ENCODE measurements at places on chromosomes 11 and 22. TPM values are rescaled to one million over a fixed set of nuclear protein-coding genes. Genes with fewer than 3 reads are reported as not detected.

GRCh38 chr11:79097246-79097875, 343.5 kb downstream of the TENM4 start:
- DNase-seq: peak; percentile 55
- H3K36me3 ChIP-seq: no peaks in the 10 kb centered on the region
- H3K27me3 ChIP-seq: no peaks in the 10 kb centered on the region

DNA sequence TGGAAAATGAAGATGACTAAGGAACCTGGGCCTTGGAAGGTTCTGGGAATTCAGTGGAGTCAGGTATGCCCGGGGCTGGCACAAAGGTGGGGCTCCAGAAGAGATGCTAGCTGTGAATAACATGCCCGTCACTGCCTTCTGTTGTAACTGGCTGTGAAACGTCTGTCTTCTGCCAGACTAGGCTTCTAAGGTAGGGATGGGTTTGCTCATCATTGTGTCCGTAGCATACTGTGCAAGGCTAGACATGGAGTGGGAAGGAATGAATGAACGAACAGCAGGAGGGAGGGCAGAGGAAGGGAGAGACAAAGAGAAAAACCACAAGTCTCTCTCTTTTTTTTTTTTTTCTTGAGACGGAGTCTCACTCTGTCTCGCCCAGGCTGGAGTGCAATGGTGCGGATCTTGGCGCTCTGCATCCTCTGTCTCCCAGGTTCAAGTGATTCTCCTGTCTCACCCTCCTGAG, 327.4 kb downstream of the MN1 start:
- peak; percentile 92 for DNase-seq
- peak overlapping the region; percentile 57 for H3K4me3 ChIP-seq
- H3K36me3 ChIP-seq: peaks cover 4% of the 10 kb centered on the region
- H3K27ac ChIP-seq: peak overlapping the region; percentile 94

GRCh38 chr22:20725987-20726558, 47.8 kb upstream of the SERPIND1 start:
- no peak for DNase-seq
- H3K4me1 ChIP-seq: no peaks in the 10 kb centered on the region
- H3K27ac ChIP-seq: no peak overlapping the region
- peaks cover 37% of the 10 kb centered on the region for H3K36me3 ChIP-seq
- no peaks in the 10 kb centered on the region for H3K27me3 ChIP-seq
- H3K4me3 ChIP-seq: no peak overlapping the region

DNA sequence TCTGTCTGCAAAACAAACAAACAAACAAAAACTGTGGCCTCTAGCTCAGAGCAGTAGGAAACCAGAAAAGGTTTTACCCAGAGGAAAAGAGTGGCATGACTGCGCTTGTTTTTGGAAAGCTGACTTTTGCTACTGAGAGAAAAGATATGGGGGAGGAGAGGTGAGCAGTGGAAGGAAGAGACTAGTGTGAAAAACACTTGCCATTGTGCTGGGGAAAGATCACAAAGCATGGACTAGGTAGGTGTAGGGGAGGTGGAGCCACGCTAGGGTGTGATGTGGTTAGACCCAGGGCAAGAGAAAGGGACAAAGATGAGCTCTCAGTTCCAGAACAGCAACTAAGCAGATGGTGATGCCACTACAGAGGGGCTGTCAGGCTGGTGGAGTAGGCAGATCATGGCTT, 319.2 kb downstream of the LARGE1 start:
- no peaks in the 10 kb centered on the region for H3K36me3 ChIP-seq
- no peak for DNase-seq
- H3K27me3 ChIP-seq: no peaks in the 10 kb centered on the region
- H3K4me1 ChIP-seq: no peaks in the 10 kb centered on the region

- H3K27ac ChIP-seq: no peak overlapping the region
- peaks cover 53% of the 10 kb centered on the region for H3K36me3 ChIP-seq
- DNase-seq: no peak
- H3K4me1 ChIP-seq: peaks cover 43% of the 10 kb centered on the region
Measured at GRCh38 chr11:65573391-65574079, 1.2 kb downstream of the FAM89B start.

DNA sequence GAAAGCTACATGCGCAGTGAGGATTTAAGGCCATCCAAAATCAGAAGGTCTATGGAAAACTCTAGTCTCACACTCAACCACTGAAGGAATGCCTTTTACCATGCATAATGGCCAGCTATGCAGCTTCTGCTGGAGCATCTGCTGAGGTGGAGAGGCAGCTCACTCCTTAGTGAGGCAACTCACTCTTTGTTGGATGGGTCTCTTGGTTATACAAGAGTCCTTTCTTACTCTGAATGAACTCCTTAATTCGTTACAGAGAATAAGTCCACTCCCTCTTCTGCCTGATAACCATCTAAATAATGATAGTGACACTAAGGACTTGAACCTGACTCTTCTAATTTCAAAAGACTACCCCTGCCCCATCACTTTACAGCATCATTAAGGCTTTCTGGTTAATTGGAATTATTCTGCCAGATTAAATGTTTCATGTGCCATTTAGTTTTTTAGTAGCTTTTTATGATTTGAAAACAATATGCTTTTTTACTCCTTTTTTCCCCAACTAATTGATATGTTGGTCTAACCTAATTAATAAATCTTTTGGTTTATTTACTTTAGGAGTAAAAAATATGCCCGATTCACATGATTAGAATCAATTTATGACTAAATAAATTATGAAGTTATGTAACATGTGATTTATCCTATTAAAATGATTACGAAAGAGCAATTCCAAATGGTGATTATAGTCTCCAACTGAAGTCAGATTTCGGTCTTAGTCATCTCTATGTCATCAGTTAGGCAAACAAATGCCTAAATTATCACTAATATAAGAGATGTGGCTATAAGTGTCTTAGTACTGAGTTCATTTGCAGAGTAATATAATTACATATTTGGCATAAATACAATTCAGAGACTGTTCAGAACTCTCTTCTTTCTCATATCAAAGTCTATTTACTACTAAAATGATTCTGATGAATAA, 286.7 kb upstream of the CCDC90B start:
- no peak overlapping the region for H3K4me3 ChIP-seq
- H3K27me3 ChIP-seq: peaks cover 48% of the 10 kb centered on the region
- DNase-seq: peak; percentile 24
- no peaks in the 10 kb centered on the region for H3K4me1 ChIP-seq

DNA sequence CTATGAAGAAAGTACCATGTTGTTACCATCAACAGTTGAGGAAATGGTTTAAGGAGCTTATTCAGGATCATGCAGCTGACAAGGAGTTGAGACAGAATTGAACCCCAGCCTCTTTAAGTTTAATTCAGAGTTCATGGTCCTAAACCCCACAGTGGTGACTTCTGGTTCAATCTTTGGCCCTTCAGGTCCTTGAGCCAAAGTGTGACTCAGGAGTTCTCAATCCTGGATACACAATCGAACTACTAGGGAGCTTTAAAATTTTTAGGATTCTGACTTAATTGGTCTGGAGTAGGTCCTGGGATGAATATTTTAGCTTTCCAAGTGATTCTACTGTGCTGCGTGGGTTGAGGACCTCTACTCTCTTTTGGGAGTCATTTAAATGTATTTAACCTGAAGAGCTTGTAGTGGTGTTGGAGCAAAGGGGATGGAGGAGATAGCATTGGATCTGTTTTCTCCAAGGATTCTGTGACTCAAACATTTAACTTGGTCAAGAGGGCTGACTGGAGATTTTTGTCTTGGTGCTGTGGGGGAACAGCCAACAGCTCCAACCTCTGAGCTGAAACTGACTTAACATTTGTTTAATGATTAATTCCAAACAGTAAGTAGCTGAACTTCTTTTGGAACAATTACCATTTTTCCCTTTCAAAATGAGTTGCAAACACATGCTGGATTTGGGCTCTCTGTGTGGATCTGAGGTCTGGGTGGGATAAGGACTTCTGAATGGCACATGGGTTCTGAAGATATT, 80.1 kb downstream of the INSC start:
- H3K36me3 ChIP-seq: no peaks in the 10 kb centered on the region
- H3K4me3 ChIP-seq: no peak overlapping the region
- no peak for DNase-seq
- no peak overlapping the region for H3K27ac ChIP-seq
- H3K27me3 ChIP-seq: no peaks in the 10 kb centered on the region

DNA sequence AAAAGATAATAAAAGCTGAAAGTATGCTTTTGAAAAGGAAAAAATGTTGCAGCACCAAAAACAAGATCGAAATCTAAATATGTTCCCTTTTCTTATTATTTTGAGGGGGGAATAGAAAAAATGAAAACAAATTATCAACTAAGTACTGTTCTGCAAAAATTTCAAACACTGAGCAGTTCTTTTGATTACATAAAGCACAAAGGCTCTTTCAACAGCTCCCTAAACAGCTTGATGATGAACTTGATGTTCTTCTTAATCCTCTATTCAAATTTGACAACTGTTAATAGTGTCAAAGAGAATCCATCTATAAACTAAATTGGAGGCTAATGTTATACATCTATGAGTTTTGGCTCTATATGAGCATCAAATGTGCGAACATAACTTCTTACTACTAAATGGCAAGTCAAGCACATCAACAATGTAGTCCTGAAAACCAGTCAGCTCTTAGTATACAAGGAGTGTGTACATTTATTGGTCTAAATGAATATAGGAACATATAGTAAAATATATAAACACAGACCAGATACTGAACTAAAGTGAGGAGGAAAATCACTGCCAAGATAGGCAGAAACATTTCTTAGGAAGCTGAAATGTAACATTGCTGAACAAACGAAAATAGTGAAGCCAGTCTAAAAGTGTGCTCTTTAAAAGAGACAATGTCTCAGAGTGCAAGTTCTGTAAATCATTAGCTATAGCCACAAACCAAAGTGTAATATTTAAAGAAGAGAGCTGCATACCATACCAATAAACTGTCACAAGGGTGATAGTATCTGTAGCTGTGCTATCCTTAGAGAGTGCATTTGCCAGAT, 94.3 kb downstream of the SOX6 start:
- no peaks in the 10 kb centered on the region for H3K27me3 ChIP-seq
- H3K27ac ChIP-seq: no peak overlapping the region
- no peak overlapping the region for H3K4me3 ChIP-seq
- no peaks in the 10 kb centered on the region for H3K36me3 ChIP-seq
- no peak for DNase-seq
- no peaks in the 10 kb centered on the region for H3K4me1 ChIP-seq

DNA sequence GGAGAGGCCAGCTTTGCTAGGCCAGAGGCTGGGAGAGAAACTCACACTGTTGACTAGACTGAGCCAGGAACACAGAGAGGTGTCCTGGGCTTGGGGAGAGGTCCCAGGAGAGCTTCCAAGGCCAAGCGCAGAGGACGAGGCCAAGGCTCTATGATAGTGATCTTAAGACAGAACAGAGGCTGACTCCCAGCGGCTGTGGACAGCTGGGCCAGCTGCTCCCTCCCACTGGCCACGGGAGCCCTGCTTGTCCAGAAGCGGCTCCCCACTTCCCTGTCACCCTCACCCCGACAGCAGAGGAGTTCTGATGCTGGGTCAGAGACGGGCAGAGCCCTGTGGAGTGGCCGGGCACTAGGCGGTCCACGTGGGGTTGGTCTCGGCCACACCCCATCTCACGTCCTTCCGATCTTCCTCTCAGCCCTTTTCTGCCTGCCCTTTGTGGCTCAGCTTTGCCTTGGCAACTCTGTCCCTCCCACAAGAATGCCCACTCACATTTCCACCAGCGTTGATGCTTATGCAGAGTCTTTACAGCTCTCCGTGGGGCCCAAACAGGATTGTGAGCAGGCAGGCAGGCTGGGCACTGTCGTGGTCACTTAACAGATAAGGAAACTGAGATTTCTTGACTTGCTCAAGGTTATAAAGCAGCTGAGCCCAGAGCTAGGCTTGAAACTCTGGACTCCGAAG, 68.2 kb downstream of the FBXO7 start:
- no peaks in the 10 kb centered on the region for H3K27me3 ChIP-seq
- peaks cover 18% of the 10 kb centered on the region for H3K4me1 ChIP-seq
- no peak overlapping the region for H3K27ac ChIP-seq
- no peak for DNase-seq
- H3K4me3 ChIP-seq: no peak overlapping the region

DNA sequence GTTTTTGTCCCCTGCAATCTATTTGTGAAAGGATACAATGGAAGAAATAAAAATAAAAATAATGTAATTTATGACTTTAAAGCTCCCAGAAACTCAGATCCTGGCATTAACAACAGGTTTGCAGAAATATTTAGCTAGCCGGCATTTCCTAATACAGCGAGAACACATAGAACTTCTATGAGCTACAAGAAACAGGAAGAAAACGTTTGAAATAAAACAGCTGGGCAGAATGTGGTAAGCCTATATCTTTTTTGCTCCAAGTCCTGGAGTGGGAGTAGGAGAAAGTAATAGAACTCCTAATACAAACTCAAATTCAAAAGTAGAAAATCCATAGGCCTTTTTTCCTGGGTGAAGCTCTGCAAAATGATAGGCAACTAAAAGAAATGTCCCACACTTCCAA, 29.6 kb upstream of the FIBIN start:
- H3K36me3 ChIP-seq: no peaks in the 10 kb centered on the region
- H3K4me1 ChIP-seq: no peaks in the 10 kb centered on the region
- H3K4me3 ChIP-seq: no peak overlapping the region
- H3K27ac ChIP-seq: no peak overlapping the region

DNA sequence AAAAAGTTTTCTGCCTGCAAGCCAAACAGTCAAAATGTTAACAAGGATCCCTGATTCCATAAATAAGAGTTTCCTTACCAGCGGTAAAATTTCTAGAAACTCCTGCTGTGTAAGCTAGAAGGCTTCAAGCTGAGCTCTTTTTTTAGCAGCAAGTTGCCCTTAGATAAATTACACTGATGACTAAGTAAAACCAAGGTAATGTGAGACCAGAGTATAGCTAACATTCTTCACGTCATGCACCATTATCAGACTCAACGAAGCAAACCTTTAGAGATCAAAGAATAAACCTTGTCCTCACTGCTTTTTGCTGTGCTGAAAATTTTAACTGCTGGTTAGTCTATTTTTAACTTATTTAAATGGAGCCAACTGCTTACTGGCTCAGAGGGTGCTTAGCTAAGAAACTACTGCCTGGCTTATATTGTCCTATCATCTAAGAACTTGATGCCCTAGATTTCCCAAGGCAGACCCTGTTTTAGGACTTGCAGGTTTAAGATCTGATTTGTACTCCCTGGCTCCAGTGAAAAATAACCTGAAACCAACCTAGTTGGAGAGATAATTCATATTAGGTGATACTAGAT, 900.7 kb downstream of the JRKL start:
- H3K27me3 ChIP-seq: no peaks in the 10 kb centered on the region
- H3K27ac ChIP-seq: no peak overlapping the region
- H3K4me1 ChIP-seq: no peaks in the 10 kb centered on the region
- DNase-seq: no peak
- H3K4me3 ChIP-seq: no peak overlapping the region

GRCh38 chr22:50360578-50360977, 17.5 kb downstream of the PPP6R2 start:
- peaks cover 35% of the 10 kb centered on the region for H3K36me3 ChIP-seq
- no peak overlapping the region for H3K4me3 ChIP-seq
- no peaks in the 10 kb centered on the region for H3K27me3 ChIP-seq
- H3K4me1 ChIP-seq: peaks cover 6% of the 10 kb centered on the region

Gene RIMBP3B
- not detected for total RNA-seq

Gene RFPL2
- not detected for total RNA-seq

Gene CACNA1I
- 0.02 TPM for total RNA-seq

Gene CCDC179
- not detected for total RNA-seq

Gene NLRX1
- total RNA-seq: 16.7 TPM

Gene CCDC88B
- total RNA-seq: 6.0 TPM

Gene RAB36
- total RNA-seq: 8.8 TPM

Gene RNF141
- 28.4 TPM for total RNA-seq

Gene VPS37C
- 20.5 TPM for total RNA-seq
